ENCODE measurements at places on chromosomes 6 and 20.
A peak's percentile ranks its signal among the peaks of the same experiment; 100 is the strongest.

GRCh38 chr20:35698298-35699126, 640 bp downstream of the NFS1 start:
- no peak for DNase-seq

DNA sequence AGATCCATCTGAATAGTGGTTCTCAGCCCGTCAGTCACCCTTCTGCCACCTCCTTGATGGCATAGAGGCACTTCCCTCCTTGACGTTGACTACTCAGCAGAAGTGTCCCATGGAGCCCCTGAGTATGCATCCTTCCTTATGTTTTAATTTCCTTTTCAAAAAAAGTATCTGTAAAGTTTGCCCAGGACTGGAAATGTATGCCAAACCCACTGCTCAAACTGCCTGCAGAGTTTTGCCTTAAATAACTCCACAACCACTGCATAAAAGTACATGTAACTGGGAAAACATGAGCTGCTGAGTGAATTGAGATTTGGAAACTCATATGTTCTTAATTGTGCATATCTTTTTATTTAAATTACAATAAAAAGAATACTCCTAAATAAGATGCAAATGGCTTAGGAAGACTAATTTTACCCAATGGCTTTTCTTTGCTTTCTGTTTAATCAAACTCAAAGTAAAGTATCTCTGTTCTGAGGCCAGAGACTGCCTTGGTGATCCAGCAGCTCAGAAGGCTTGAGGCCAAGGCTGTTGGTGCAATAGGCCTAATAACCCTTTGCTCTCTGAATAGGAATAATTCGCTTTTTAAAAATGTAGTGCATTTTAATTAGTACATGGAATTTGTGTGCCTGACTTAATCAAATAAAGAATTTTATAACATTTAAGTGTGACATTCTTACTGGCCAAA, 90.4 kb downstream of the FNDC1 start:
- DNase-seq = no peak

- DNase-seq = no peak
These were observed 61.7 kb downstream of the TCP11 start for GRCh38 chr6:35079311-35080000.

- DNase-seq = no peak
These were observed 491 bp downstream of the GPSM3 start for GRCh38 chr6:32191696-32192607.

DNA sequence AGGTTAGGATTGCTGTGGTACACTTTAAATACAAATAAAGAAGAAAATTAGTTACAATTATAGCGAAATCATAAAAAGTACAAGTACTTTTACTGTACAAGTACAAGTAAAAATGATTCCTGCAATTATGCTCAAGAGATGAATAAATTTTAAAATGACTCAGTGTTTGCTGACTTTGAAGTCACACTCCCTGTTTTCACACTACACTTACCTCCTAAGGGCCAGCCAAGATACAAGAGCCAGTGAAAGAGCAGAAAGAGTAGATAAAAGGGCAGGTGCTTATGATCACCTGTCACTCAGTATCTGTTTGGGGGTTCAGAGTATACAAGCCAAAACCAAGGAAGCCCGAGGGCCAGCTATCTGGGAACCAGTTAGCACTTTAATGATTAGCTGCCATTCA, 41.0 kb upstream of the COL21A1 start:
- DNase-seq = no peak

DNA sequence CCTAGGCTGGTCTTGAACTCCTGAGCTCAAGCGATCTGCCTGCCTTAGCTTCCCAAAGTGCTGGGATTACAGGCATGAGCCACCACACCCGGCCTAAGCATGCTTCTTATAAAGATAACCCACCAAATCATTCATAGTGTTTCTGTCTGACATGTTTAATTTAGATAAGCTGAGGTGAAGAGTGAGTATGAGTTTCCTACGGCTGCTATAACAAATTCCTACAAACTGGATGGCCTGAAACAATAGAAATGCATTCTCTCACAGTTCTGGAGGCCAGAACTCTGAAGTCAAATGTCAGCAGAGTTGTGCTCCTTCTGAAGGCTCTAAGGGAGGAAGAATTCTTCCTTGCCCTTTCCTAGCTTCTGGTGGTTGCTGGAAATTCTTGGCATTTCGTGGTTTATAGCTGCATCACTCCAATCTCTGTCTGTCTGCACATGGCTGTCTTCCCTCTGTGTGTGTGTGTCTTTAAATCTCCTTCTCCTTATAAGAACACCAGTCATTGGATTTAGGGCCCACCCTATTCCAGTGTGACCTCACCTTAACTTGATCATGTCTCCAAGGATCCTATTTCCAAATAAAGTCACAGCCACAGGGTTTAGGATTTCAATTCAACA, 29.9 kb downstream of the MAPK13 start:
- no peak for DNase-seq

DNA sequence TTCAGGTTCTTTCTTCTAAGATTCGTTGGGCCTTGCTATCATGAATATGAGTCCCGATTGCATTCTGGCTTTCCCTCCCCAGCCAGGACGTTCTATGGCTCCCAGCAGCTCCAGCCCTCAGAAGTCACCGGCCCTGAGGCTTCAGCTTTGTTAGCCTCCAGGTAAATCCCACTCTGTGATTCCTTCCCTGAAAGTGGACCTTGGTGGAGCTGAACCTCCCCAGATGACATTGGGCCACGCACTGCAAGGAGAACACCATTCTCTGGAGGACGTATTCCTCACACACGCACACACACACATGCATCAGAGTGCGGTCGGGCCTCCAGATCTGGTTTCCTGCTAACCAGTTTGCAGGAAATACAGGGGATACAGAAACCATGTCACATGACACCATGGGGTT, 487.3 kb upstream of the CDH4 start:
- DNase-seq = no peak

DNA sequence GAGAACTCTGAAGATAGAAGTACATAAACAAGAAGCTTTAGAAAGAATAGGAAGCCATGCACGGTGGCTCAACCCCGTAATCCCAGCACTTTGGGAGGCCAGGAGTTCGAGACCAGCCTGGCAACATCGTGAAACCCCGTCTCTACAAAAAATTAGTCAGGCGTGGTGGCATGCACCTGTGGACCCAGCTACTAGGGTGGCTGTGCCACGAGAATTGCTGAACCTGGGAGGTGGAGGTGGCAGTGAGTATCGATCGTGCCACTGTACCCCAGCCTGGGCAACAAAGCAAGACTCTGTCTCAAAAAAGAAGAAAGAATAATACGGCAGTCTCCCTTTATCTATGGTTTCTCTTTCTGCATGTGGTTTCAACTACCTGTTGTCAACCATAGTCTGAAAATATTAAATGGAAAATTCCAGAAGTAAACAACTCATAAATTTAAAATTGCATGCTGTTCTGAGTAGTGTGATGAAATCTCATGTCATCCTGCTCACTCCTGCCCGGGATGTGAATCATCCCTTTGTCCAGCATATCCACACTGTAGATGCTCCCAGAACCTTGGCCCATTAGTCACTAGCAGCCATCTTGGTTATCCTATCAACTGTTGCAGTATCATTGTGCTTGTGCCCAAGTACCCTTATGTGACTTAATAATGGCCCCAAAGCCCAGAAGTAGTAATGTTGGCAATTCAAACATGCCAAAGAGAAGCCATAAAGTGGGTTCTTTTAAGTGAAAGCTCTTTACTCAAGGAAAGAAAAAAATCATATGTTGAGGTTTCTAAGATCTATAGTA, 22.1 kb downstream of the DEK start:
- DNase-seq = no peak

- peak; percentile 52 for DNase-seq
These were observed 31.6 kb upstream of the SLC32A1 start for GRCh38 chr20:38692436-38693411.

- DNase-seq = no peak
These were observed 419 bp upstream of the SNHG17 start for GRCh38 chr20:38435555-38435939.

- no peak for DNase-seq
These were observed 25.0 kb downstream of the TNXB start for GRCh38 chr6:32083812-32084768.

GRCh38 chr20:23419995-23420901, 1.0 kb downstream of the NAPB start:
- DNase-seq = peak; percentile 64

- DNase-seq = no peak
These were observed 7.8 kb downstream of the RBM38 start for GRCh38 chr20:57398901-57399535.

- DNase-seq = no peak
These were observed 428.8 kb upstream of the ID4 start for GRCh38 chr6:19408331-19408730.

DNA sequence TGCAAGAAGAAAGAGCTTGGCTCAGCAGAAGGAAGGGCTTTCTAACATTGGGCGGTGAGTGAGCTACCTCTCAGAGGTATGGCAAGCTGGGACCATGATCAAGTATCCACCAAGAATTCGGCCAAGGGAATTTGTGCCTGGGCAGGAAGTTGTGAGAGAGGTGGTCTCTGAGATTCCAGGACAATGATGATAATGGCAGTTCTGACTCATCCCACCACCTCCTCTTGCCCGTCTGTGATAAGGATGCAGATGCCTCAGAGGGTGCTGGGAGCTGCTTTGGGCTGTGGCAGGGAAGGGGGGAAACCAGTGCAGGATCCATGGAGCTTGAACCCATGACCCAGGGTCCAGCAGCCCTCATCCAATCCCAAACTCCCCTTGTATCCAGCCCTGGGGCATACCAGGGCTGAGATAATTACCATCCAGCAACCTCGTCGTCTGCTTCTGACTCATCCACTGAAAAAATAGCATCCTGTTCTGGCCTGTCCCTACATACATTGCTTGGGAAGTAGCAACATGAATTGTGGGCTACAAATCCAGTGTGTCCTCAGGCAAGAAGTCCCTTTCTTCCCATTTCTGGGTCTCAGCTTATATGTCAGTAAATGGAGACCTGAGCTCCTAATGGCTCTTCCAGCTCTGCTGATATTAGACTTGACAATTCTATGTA, 5.9 kb downstream of the TGM6 start:
- no peak for DNase-seq

- DNase-seq = peak; percentile 88
These were observed 235.8 kb downstream of the NFATC2 start for GRCh38 chr20:51306521-51307358.

- DNase-seq = no peak
These were observed 531.3 kb upstream of the JAG1 start for GRCh38 chr20:11204926-11205768.

DNA sequence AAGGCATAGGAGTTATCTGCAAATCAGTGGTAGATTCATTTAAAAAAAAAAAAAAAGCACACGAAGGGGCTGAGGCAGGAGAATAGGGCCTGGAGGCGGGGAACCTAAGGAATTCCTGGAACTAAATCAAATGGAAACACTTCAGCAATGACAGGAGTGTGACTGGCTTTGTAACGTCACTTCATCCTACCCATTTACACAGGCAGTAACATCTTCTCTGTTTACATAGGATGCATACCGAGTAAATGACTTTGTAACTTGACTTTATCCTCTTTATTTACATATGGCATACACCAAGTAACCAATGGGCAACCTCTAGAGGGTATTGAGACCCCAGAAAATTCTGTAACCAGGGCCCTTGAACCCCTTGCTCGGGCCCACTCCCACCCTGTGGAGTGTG, 56.4 kb upstream of the IYD start:
- no peak for DNase-seq

- no peak for DNase-seq
These were observed 103.5 kb downstream of the SAMD5 start for GRCh38 chr6:147611992-147612391.

GRCh38 chr6:158926414-158926813, 73.6 kb downstream of the RSPH3 start:
- no peak for DNase-seq

GRCh38 chr6:74690365-74690764, 515.5 kb downstream of the COL12A1 start:
- DNase-seq = no peak

GRCh38 chr6:35181308-35181932, 32.3 kb upstream of the SCUBE3 start:
- DNase-seq = no peak

- DNase-seq = no peak
These were observed 132.9 kb downstream of the JPH2 start for GRCh38 chr20:44054118-44054517.

GRCh38 chr6:20402092-20402341, 338 bp downstream of the E2F3 start:
- DNase-seq = no peak

DNA sequence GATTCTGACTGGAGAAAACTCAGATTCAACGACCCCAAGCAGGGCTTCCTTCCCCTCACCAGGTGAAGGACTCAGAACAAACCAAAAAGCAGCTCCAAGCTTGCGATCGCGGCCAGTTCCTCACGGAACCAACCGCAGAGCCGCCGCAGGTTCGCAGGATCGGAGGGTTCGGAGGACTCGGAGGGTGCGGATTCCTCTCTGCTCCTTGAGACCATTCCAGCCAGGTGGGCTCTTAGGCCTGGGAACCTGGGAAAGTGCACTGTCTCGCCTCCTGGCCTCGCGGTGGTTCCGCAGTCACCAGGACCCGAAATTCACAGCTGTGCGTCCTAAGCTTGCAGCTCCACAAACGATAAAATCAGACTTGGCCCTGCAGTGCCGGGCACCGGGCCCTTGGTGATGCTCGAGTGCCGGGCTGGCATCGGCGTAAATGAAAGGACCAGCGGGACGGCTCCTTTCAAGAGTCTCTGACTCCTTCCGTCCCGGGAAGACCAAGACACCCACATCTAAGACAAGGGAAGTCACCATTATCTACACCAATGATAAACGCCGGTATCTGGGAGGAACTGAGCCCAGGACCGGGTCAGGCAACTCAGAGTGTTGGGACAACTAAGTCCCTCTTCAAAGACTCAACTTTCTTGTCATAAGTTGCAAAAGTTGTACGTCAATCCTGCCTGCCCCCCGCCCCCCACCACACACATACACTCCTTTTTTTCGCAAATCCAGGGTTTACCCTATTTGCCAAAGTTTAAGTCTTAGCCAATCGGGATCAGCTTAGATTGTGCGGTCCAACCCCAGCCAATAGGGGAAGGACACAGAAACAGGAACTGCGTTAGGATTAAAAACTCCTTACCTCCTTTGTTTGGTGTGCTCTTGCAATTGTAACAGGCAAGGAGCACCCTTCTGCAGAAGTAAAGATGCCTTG, 69.8 kb upstream of the PRSS16 start:
- DNase-seq = peak; percentile 83

- DNase-seq = no peak
These were observed 334.9 kb downstream of the TAF4 start for GRCh38 chr20:61730631-61731362.

DNA sequence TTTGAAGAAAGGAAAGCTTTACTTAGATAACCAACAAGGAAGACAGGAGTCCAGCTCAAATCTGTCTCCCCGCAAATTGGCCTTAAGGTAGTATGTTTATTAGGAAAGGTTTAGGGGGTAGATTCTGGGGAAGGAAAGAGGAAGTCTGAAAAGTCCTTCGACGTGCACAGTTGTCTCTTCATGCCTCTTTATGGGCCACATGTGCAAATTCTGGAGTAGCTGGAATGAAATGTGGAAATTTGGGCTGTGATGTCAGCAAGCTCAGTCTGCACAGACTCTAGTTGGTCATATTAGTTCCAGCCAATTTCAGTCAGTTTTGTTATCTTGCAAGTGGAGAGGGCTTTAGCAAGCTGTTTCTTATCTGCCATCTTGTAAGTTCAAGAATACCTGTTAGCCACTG, 50.1 kb downstream of the NUP153 start:
- no peak for DNase-seq

GRCh38 chr6:16690608-16691142, 70.6 kb downstream of the ATXN1 start:
- no peak for DNase-seq

GRCh38 chr6:137261361-137261760, 42.2 kb upstream of the IFNGR1 start:
- no peak for DNase-seq

- DNase-seq = no peak
These were observed 127.3 kb downstream of the RTN4IP1 start for GRCh38 chr6:106501960-106502371.
